Stimulated activated memory B cell treated with anti-CD40 and anti-IgM and Interleukin-4, amounts not matched to agents 10 μg/mL and 1 μg/mL and 100 μg/mL, for 72 hours (primary cell): ENCODE measurements at places on chromosomes 11 and 22.

DNA sequence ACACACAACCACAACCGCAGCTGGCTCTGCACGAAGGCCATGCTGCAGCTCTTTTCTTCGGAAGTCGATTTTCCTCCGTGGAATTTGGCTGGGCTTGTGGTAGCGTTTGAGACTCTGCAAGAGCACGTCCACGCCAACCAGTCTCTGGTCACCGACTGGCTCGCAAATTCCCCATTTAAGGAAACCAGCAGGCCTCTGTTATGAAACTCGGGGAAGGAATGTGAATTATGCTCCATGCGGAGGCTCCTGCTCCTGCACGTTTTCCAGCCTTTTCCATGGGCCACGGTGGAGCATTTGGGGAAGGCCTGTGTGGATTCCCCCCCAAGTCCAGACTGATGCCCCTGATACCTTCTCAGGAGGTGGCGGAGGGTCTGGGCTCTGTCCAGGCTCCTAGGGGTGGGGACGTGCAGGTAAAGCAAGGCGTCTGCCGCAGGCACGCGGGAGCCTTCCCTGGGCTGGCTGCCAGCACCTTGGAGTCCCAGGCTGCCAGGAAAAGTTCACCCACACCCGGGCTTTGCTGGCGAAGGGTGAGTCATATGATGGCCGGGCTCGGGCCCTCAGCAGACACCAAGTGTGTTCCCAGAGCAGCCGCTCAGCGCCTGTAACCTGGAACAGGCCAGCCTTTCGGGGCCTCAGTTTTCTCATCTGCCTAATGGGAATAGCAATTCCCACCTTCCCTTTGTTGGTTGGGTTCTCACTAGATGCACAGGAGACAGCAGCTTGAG, 41.9 kb downstream of the LRP5 start:
- ATAC-seq = no peak

DNA sequence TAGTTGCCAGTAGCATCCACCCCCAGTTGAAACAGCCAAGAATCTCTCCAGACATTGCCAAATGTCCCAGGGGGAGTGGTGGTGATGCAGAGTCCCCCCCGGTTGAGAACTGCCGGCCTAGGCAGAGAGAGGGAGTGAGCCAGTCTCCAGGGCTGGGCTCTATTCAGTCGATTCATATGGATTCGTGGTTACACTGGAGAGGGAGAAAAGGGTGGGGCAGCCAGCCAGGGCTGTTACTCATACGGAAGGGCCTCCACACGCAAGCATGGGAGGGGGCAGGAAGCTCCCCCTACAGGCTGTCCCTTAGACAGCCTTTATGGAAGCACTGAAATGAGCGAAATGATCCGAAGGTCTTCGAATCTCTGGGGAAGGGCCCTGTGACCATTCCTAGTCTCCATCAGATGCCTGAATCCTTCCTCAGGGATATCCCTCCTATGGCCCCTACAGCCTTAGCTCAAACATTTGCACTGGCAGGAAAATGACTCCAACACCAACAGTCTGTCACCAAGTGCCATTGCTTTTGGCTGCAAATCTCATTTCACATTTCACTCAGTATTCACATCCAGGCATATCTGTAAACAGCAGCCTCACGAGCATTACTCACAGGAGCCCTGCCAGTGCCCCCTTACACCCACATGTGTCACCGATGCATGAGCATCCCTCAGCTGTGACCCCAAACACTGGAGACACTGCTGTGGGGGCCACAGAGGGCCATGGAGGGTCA, 18.4 kb upstream of the TLCD5 start:
- ATAC-seq = no peak

- no peak for ATAC-seq
These were observed 110.2 kb downstream of the GRIA4 start for GRCh38 chr11:105720096-105720495.

GRCh38 chr11:47442514-47442913, 6.4 kb downstream of the RAPSN start:
- no peak for ATAC-seq

- ATAC-seq = no peak
These were observed 119.8 kb downstream of the SPON1 start for GRCh38 chr11:14082338-14082737.
